Activated CD8-positive, alpha-beta T cell treated with anti-CD3 and anti-CD28 coated beads, Interleukin-2, amount 10 ng/mL, durations not matched to agents 7 days and 5 days (primary cell): ENCODE measurements at places on chromosomes 5 and 9. TPM values are rescaled to one million over a fixed set of nuclear protein-coding genes. Genes with fewer than 3 reads are reported as not detected.

DNA sequence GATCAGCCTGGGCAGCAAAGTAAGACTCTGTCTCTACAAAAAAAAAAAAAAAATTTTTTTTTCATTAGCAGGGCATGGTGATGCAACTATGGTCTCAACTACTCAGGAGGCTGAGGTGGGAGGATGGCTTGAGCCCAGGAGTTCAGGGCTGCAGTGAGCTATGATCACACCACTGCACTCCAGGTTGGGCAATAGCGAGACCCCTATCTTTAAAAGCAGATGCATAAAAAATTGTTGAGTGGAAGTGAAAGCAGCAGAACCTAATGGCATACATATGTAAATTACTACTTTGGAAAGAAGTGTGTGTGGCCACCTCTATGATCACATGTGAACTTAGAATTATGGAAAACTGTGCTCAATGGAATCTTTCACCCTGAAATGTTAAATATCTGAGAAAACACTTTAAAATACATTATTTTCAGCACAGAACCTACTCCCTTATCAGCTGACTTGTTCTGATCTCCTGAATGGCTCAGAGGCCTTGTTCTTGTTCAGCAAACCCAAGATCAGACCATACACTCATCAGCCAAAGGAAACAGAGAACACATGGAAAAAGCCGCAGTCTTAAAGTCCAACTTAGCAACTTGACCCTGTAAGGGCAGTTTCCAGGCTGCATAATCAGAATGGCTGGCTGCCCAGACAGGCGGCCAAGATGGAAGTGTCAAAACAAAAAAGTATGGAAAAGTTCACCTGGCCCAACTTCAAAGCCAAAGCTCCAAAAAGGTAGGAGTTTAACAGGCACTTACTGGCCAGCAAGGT lies 56.5 kb downstream of the SIL1 start:
- DNase-seq = no peak

DNA sequence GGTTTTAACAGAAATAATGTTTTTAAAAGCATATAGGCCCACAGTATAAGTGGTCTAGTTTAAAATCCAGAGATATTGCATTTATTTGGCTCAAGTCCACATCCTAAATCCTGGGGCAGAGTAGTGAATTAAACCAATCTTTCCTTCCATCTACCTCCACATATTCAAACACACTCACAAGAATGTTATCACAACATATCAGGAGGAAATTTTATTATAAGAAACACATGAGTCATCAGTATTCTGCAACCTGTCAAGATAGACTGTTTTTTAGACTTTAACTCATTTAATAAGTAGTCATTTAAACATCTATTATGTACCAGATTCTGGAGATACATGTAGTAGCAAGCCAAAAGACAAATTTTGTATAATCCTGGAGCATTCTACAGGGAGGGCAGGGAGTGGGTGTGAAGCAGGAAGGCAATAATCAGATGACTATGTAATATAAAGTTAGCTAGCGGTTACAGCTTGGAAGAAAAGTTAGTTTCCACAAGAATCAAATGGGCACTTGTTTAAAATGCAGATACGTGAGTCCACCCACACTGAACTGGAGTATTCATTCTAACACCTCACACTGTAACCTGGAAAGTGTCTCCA lies 187.3 kb upstream of the PIK3R1 start:
- DNase-seq = no peak

GRCh38 chr9:130815242-130815808 lies 19.7 kb upstream of the ABL1 start:
- DNase-seq = no peak

DNA sequence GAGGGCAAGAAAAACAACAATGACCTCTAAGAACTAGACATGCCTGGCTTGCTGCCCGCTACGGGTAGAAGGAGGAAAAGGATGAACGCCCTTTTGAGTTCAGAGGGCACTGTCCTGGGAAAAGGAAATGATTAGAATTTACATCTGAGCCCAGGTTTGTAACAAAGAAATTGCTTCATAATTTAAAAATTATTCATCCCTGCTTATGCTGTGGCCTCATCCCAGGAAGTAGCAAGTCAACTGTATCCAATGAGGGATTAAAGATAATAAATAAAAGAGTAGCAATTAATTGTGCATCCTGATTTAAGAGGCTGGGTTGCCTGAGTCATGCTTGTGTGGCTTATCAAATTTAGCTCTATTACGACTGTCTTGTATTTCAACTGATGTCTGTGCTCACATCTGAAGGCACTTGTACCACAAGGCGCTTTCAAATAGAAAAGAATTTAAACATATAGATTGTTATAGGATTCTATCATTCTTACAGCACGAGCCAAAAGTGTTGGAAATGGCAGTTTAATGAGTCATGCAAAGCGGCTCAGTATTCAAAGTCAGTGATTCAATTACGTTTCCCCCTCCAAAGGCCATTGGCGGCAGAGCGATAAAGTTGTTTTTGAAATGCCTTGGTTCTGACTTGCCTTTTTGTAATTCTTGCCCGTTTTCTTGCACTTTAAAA lies 40.0 kb upstream of the DMRT1 start:
- no peak for DNase-seq

DNA sequence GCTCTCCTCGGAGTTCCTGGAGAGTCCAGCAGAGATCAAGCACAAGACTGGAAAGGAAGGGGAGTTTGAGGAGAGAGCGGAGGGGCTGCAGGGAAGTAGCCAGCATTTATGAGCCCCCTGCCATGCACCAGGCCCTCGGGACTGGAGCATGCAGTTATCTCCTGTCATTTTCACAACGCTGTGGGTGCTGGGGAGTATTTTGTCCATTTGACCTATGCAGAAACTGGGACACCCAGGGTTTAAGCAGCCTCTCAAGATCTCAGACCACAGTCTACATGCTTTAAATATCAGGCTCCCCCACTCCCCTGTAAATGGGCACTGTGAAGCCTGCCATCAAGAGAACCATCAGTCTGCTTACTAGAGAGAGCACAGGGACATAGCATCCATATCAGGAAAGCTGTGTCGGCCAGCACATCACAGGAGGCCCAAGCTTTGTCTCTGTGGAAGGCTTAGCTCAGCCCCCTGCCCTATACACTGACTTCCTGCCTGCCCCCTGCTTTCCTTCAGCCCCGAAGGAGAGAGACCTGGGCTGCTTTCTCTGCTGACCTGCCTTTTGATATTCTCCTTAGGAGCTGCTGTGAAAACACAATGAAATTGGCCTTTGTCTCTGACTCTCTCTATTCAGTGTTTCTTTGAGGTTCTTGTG lies 7.3 kb downstream of the FOXI1 start:
- DNase-seq = no peak

Gene CDKN2B-AS1
- total RNA-seq = 6.9 TPM

Gene CDH9
- not detected for total RNA-seq

Gene SLC6A7
- total RNA-seq = not detected
